ENCODE measurements at places on chromosomes 4 and X.

DNA sequence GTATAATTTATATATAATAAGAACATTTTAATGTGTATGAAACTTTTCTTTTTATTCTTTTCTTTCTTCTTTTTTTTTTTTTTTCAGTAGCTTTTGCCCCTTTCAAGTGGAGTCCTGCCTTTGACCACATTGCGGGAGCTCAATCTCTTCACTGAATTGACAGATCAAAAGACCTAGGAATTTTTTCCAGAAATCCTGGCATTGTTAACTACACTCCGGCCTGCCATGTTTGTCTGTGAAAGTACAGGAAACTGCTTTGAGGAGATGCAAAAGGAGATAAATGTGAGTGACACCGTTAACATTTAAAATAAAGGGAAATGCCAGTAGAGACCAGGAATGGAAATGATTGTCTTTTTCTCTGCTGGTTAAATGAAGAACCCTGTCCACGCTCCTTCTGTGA lies 159.3 kb upstream of the VCX3A start:
- no peak for DNase-seq

GRCh38 chr4:151442002-151442401 lies 33.0 kb downstream of the FHIP1A start:
- DNase-seq = no peak

DNA sequence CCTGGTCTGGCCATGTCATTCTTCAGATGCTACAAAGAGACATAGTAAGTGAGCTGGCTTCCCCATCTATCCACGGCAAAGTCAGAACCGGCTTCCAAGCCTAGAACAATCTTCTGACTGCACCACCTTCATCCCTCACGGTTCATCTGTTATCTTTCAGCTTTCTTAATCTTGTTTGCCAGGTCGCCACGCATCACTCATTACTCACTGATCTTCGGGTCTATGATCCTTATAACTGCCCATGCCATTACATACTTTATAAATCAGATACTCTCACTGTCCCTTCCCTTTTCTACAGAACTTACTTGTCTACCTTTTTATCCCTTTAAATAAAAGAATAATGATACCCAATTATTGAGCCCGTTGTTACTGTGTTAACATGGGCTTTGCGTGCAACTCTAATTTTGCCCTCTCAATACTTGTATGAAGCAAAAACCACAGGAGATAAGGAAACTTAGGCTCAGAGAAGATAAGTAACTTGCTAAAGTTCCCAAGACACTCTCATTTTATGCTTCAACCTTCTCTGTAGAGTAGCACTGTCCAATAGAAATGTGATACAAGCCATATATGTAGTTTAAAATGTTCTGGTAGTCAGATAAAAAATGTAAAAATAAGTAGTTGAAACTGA lies 171.7 kb downstream of the AMELX start:
- no peak for DNase-seq

DNA sequence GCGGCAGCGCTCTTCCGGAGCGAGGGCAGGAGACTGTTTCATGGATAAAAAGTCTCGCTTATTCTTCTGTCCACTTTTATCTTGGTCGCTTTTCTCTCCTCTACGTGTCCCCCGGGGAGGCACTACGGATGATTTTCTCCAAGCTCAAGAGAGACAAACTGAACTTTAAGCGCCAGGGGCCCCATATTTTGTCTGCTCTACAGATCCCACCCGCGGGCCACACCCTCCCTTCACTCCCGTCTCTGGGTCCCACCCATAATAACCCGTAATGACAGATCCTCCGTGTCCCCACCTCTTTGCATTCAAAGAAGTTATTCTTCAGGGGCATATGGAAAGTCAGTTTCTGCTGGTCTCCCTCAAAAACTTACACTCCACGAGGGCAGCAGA lies at the start of gene CORIN:
TSS of gene CORIN (minus strand) at position 160 of the 387 bp plus-strand sequence. CDS start at position 42, 118 bp downstream.
- no peak for DNase-seq

DNA sequence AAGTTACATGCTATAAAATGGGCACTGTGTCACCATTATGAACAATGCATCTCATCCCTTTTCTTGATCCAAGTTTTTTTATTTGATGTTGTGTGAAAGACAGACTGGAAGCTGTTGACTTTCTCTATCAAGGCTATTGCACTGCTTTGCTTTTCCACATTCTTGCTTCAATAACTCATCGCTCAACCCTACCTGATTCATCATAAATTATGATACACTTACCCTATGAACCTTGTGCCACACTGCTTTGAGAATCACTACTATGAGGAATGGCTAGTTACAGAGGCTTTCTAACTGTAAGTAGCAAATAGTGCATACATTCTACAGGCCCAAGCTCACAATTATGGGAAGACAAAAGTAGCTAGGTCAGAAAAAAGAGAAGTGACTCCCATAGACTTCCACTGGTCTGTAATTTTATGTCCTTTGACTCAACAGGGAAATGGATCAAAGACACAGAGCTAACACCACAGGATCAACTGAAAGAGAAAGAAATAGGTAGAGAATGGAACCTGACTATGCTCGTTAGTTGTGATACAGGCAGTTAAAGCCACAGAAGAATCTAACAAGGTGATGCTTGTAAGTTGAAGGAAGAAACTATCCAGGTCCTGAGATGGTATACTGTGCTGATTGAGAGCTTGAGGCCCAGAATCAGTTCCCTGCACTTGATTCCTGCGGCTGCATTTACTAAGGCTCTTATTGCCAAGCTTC lies 163.5 kb downstream of the PPP3CA start:
- no peak for DNase-seq

DNA sequence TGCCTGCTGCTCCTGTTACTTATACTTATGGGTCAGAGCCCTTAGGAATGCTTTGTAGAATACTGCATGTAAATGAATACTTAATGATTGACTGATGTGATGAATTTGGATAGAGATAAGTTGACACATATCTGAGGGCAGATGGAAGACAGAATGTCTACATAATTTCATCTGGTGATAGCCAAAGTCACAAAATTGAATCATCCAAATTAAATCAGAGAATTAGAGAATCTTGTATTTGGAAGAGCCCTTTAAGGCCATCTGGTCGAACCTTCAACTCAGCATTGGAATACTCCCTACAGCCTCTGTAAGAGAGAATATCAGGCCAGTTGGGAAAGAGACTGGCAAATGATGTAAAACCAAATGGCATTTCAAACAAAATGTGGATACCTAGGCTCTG lies 944.8 kb downstream of the RPA4 start:
- DNase-seq = no peak

- DNase-seq = no peak
These were observed 15.3 kb downstream of the CCNG2 start for GRCh38 chr4:77172336-77172735.

- DNase-seq = no peak
These were observed 35.9 kb upstream of the STK26 start for GRCh38 chrX:131987252-131987651.

GRCh38 chrX:37472836-37473235 lies 98.6 kb upstream of the LANCL3 start:
- DNase-seq = no peak

DNA sequence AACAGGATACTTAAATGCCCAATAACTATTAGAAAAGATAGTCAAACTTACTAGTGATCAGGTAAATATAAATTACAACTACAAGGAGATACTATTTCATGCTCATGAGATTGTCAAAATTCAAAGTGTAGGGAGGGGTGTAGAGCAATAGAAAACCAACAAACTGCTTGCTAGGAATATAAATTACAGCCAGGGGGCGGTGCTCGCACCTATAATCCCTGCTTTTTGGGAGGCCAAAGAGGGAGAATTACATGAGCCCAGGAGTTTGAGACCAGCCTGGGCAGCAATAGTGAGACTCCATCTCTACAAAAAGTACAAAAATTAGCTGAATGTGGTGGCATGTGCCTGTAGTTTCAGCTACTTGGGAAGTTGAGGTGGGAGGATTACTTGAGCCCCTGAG lies 556.5 kb upstream of the NR3C2 start:
- DNase-seq = no peak

- DNase-seq = no peak
These were observed 27.0 kb downstream of the GPM6A start for GRCh38 chr4:175784986-175785525.

DNA sequence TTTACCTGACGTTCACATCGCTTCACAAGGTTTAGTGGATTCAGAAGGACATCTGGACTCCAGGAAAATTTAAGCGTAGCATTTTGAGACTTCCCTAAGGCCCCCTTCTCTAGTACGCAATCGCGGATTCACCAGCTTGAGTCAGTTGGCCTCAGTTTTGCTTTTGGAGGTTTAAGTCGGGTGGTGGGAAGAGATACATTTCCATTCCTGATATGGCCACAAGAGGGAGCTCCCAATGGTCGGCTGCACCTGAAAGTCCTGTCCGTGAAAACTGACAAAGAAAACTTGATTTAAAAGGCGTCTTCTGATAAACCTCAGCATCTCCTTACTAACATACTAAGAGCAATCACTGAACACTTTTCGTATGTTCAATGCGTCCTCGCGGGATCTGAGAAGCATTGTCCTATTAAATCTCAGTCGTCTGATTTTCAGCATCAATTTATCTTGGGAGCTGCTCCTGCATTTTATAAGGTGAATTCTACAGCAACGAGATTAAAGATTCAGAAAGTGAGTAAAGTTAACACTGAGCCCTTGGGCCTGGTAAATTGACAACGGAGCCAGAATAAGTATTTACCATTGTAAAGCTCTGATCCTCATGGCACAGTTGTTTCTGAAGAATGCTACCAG lies 50.6 kb downstream of the LGI2 start:
- peak; percentile 39 for DNase-seq

DNA sequence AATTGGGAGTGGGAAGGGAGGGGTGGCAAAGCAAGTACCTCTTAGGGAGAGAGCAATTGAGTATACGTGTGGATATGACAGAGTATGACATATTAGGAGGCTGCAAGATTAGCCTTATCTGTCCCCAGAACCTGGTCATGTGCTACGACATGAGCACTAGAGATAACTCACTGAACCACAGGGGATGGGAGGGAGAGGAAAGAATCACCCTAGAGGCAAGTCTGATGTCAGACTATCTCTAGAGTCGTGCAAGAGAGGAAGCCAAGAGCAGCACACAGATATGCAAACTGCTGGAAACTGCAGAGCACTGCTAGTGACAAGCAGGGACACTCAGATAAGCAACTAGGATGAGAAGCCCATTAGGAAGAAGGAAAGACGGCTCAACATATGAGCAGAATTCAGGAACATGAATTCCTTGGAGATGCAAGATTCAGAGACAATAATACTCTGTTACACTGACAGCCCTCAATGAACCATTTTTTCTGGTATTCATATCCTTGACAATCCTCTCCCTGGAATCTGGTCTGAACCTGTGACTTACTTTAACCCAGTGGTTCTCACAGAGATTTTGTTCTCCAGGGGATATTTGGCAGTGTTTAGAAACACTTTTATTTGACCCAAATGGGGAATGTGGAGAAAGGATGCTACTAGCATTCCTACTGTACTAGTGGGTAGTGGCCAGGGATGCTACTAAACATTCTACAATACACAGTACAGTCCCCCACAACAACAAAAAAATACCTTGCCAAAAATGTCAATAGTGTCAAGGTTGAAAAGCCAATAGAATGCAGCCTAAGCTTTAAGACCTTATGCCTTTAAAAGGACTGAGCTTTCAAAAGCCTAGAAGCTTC lies 84.0 kb upstream of the BMP2K start:
- DNase-seq = no peak

DNA sequence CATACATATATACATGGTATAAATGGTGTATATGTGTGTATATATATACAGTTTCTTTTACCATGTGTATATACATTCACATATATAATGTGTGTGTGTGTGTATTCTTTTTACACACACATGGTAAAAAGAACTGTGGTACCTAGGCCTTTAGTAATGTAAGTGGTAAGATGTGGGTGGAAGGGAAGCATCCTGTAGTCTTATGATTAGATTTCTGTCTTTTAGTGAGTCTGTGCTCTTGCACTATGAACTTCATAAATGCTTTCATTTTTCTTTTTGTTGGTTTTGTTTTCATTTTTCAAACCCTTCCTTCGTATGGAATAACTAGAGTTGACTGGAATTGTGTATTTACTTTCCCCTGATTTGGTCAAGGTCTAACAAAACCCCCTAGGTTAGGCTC lies 12.1 kb downstream of the PABPC4L start:
- DNase-seq = no peak

GRCh38 chr4:44927399-44928380 lies 201.3 kb upstream of the GNPDA2 start:
- DNase-seq = no peak

DNA sequence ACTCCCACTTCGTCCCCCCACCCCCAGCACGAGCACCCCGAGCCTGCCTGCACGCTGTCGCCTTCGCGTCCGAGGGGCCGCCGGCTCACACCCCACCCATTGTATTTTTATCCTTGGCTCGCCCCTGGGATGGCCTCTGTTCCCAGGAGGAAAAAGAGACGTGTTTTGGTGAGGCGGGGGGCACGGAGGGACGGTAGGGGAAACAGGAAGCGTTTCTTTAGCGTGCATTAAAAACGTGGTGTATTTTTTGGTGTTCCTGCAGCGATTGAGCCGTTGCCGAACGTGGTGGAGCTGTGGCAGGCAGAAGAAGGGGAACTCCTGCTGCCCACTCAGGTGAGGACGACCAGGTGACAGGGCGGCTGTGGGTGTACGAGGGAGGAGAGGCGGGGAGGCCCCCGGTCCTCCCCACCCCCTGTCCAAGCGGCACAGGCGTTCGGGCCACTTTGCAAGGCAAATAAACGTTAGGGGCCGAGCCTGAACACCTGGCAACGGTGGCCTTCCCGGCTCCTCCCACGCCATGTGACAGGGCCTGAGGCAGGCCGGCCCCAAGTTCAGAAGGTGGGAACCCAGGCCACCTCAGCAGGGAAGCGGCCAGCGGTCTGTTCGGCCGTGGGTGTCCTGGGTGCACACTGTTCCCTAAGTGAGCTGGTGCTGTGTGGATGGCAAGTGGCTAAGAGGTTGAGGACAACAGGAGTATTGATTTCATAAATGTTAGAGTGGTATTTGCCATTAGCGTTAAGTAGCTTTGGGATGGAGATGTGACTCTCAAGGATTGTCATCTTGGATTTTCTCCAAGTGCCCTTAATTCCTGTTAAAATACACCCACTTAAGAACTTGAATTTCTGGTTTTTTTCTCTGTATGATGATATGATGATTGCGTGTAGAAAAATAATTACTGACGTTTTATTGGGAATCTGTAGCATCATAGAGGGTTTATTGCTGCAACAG lies 1.1 kb downstream of the TMEM131L start:
- DNase-seq = peak; percentile 81

DNA sequence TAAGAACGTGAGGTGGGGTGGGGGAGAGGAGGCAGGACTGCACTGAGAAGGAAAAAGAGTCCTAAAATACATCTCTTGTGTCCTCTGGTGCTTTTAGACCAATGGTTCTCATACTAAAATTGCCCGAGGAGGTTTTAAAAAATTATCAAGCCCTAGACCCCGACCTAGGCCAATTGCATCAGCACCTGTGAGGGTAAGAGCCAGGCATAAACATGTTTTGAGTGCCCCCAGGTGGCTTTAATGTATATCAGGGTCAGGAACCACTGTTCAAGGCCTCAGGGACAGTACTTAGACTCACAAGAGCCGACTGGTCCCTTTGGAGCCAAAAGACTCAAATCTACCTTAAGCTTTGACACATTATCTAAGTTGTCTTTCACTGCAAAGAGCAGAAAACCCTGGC lies 37.5 kb upstream of the TMEM150C start:
- DNase-seq = peak; percentile 26
